Kidney (tissue), 22 donors: ENCODE measurements at places on chromosomes 11 and 22. TPM values are rescaled to one million over a fixed set of nuclear protein-coding genes. Genes with fewer than 3 reads are reported as not detected.

LDLRAD3 gene
- 1.2 TPM for polyA plus RNA-seq

HTR3A gene
- not detected for polyA plus RNA-seq

HORMAD2 gene
- not detected for polyA plus RNA-seq

SPON1 gene
- polyA plus RNA-seq = 3.8 TPM

HPX gene
- 0.88 TPM for polyA plus RNA-seq

DNA sequence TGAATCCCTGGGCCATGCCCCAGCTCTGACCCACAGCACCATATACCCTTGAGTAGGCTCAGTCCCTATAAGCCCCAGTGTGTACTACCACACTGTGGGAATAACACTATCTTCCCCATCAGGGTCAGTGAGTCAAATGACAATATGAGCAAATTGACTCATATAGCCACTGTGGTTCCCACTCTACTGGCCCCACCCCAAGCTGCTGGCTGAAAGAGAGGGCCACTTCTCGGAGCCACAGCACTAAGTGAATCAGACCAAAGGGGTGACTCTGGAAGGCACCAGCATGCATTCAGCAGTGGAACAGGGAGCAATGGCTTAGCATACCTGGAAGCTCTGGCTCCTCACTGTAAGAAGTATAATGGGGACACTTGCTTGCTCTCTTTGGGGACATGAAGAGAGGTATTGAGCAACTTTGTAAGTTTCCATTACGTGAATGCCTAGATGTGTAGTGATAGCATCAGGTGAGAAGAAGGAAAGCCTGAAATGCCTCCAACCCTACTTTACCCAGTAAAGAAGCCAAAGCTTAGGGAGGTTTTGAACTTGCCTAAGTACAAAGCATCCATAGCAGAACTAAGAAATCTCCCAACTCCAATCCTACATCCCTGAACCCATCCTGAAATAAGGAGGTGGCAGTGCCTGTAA, 13.5 kb downstream of the CD59 start:
- peak overlapping the region; percentile 96 for H3K27ac ChIP-seq
- no peak overlapping the region for H3K4me3 ChIP-seq
- peaks cover 38% of the 10 kb centered on the region for H3K4me1 ChIP-seq
- H3K27me3 ChIP-seq = no peaks in the 10 kb centered on the region

DNA sequence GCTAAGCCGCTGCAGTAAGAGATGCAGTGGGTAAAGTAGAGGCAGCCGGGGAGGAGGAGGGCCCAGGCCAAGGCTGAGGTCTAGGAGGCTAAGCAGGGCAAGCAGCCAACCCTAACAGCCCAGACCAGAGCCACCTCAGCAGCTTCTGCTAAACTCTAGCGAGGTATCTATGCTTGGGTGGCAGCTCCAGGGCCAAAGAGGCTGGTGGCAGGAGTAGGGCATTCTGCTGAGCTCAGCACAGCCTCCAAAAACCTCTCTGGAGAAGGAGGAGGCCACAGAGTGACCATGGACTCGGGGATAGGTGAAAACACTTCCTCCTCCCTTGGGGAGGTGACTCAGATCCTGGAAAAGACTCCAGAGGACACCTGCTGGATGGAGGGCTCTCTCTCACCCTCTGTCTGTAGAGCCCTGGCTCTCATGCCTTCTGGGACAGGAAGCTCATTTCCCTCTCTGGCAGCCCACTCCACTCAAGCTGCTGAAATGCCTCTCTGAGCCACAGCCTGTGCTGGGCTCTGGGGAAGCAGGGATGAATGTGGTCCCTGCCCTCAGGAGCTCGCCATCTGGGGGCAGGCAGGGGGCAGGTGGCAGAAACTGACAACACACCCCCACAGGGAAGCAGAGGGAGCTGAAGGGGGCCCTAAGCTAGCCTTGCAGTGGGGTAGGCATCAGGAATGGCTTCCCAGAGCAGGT, 16.5 kb upstream of the TPBGL start:
- no peaks in the 10 kb centered on the region for H3K27me3 ChIP-seq
- no peak overlapping the region for H3K4me3 ChIP-seq
- DNase-seq = no peak
- no peaks in the 10 kb centered on the region for H3K36me3 ChIP-seq
- H3K4me1 ChIP-seq = no peaks in the 10 kb centered on the region

DNA sequence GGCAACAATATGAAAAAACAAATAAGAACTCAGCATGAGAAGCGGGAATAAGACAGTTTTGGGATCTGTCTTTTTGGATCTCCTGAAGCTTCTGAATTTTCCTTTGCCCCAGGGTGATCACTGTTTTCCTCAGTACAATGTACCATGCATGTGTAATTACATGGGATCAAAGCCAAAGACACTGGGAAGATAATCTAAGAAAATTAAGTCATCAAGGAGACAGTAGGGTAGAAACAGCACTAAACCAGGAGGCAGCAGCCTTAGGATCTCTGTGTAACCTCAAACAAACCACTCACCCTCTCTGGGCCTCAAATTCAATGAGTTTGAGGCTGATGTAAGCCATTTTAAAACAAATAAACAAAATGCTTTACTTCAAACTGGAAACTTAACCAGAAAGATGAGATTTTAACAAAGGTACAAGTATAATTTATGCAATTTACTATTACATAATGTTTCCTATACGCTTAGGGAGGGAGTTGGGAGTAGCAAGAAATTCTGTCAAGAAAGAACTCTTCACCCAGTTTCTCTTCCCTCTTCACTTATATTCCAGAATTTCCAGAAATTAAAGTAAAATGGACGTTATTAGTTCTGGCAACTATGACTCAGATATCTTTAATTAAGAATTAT, 77.0 kb downstream of the RAB30 start:
- DNase-seq = no peak
- H3K4me1 ChIP-seq = no peaks in the 10 kb centered on the region
- H3K27ac ChIP-seq = no peak overlapping the region

DNA sequence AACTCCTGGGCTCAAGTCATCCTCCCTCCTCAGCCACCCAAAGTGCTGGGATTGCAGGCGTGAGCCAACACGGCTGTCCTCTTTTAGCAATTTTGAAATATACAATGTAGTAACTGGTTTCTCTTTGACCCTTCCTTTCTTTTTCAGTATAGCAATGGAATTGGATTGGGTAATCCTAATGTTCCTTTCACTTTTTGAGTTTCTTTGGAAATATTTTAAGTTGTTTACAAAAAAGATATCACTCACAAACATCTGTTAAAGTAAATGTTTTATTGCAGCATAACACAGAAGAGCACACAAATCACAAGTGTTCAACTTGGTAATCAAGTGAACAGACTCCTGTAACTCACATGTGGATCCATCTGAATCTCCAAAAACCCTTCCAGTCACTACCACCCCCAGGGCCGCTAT, 44.6 kb upstream of the EP300 start:
- H3K4me1 ChIP-seq = peaks cover 5% of the 10 kb centered on the region
- H3K27ac ChIP-seq = no peak overlapping the region
- no peaks in the 10 kb centered on the region for H3K36me3 ChIP-seq
- no peaks in the 10 kb centered on the region for H3K27me3 ChIP-seq

DNA sequence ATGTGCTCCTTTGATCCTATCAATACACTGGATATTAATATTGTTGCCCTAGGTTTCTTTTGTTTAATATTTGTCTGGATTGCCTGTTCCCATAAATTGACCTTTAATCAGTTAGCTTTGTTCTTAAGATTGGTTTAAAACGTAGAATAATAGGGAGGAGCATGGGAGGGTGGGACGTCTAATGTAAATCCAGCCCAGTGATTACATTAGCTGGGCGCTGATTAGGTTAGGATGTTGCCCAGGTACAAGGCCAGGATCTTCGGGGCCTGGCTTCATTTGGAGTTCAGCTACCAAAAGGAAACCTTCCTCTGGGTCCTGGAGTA, at the start of gene SRSF8:
Gene SRSF8 (plus strand): TSS at position 204 of the 323 bp plus-strand sequence. CDS start 308 bp downstream, outside the sequence.
- H3K4me1 ChIP-seq = no peaks in the 10 kb centered on the region
- H3K4me3 ChIP-seq = peak within 1 kb of the TSS; percentile 96
- no peaks in the 10 kb centered on the region for H3K27me3 ChIP-seq
- H3K27ac ChIP-seq = peak within 1 kb of the TSS; percentile 98
- DNase-seq = no peak

DNA sequence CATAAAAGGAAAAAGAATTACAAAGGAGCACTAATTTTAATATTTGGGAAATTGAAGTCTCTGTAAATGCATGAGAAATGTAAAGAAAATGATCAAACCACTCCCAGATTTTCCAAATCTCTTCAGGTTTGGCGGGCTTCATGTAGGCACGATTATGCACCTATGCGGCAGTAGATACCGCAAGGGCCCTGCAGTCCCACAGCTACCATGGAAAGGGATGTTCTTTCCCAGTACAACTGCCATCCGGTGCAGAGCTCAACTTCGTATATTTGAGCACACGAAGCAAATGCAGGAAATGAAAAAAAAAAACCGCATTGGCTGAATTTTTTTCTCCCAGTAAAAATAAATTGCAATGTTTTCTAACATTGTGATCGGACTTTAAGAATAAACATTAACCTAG, 1.4 kb downstream of the SLC17A6 start:
- no peak overlapping the region for H3K27ac ChIP-seq
- peaks cover 50% of the 10 kb centered on the region for H3K27me3 ChIP-seq
- H3K36me3 ChIP-seq = no peaks in the 10 kb centered on the region
- H3K4me1 ChIP-seq = no peaks in the 10 kb centered on the region
- no peak overlapping the region for H3K4me3 ChIP-seq

DNA sequence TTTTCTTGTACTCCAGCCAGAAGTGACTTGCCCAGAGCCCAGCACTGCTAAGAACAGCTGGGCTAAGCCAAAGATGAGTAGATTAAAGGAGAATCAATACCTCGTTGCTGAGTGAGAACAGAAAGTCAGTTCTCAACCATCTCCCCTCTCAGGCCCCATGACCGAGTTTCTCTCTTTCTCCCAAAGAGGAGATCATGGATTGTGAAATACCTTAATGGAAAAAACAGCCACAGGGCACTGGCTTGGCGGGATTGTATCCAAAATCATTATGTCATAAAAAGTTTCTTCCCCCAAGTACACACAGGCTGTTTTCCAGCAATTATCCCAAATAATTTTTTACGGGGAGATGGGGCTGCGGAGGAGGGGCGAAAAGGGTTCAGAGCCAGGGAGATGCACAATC, 111.8 kb upstream of the TMEM45B start:
- H3K4me3 ChIP-seq = no peak overlapping the region
- H3K27me3 ChIP-seq = no peaks in the 10 kb centered on the region
- no peaks in the 10 kb centered on the region for H3K36me3 ChIP-seq
- no peak for DNase-seq
- no peak overlapping the region for H3K27ac ChIP-seq
- H3K4me1 ChIP-seq = no peaks in the 10 kb centered on the region

DNA sequence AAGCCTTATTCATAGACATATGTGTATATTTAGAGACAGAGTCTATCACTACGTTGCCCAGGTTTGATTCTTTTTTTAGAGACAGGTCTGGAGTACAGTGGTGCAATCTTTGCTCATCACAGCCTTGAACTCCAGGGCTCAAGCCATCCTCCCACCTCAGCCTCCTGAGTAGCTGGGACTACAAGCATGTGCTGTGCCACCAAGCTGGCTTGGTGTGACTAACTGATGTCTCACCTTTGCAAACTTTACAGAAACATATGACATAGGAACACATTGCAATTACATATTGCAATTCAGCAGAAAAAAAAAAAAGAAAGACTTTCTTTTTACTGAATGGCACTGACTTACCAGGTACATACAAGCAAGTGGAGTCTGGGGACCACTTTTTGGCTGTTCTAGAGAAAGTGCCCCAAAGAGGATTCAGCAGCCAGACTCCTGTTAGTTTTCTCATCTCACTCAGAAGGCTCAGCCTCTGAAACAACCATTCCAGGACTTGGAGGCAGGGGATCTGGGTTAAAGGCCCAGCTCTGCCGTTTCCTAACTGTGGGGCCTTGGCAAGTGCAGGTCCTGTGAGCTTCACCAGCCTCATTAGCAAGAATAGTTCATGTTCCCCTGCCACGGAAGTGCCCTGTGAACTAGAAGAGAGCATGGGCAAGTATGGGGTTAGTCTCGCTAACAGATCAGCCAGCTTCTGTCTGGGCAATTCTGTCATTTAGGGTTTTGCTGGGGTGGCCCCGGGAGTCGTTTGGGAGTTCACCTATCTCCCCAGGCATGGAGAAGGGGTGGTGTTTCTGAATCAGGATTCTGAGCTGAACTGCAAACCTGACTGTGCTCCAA, 11.3 kb upstream of the NFAM1 start:
- H3K36me3 ChIP-seq = no peaks in the 10 kb centered on the region
- peak overlapping the region; percentile 63 for H3K4me3 ChIP-seq
- peaks cover 17% of the 10 kb centered on the region for H3K4me1 ChIP-seq
- peak overlapping the region; percentile 98 for H3K27ac ChIP-seq

- DNase-seq = no peak
- no peaks in the 10 kb centered on the region for H3K27me3 ChIP-seq
- H3K4me1 ChIP-seq = no peaks in the 10 kb centered on the region
- no peak overlapping the region for H3K4me3 ChIP-seq
- no peak overlapping the region for H3K27ac ChIP-seq
Observed at GRCh38 chr11:8102965-8103364, 22.0 kb downstream of the TUB start.
